ENCODE measurements at places on chromosomes 12 and 14.
A peak's percentile ranks its signal among the peaks of the same experiment; 100 is the strongest.

DNA sequence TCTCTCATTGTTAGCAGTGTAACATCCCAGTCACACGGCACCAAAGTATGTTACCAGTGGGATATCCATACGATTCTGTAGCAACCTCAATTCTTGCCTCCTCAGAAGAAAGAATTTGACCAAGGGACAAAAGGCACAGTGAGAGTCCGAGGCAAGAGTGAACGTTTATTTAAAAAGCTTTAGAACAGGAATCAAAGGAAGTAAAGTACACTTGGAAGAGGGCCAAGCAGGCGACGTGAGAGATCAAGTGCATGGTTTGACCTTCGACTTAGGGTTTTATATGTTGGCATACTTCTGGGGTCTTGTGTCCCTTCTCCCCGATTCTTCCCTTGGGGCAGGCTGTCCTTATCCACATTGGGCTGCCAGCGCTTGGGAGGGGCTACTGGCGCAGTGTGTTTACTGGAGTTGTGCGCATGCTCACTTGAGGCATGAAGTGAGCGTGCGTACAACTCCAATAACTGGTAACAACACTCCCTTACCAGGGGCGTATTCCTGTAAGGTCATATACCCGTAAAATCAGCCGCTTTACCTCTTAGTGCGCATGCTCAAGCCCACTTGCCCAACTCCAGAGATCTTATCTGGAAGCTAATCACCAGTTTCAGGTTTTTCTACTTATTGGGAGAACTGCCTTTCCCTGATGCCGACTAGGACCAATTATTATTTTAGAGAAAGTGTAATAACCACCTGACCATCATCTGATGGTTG lies 71.7 kb downstream of the FAR2 start:
- DNase-seq: no peak

- no peak for DNase-seq
Measured at GRCh38 chr12:49230805-49231194, 34.1 kb upstream of the TUBA1C start.

- no peak for DNase-seq
Measured at GRCh38 chr14:106625186-106625585, 1098.8 kb downstream of the TMEM121 start.

- no peak for DNase-seq
Measured at GRCh38 chr14:37172024-37172869, at the start of gene SLC25A21. TSS of gene SLC25A21 (minus strand) at chr14:37172606.

DNA sequence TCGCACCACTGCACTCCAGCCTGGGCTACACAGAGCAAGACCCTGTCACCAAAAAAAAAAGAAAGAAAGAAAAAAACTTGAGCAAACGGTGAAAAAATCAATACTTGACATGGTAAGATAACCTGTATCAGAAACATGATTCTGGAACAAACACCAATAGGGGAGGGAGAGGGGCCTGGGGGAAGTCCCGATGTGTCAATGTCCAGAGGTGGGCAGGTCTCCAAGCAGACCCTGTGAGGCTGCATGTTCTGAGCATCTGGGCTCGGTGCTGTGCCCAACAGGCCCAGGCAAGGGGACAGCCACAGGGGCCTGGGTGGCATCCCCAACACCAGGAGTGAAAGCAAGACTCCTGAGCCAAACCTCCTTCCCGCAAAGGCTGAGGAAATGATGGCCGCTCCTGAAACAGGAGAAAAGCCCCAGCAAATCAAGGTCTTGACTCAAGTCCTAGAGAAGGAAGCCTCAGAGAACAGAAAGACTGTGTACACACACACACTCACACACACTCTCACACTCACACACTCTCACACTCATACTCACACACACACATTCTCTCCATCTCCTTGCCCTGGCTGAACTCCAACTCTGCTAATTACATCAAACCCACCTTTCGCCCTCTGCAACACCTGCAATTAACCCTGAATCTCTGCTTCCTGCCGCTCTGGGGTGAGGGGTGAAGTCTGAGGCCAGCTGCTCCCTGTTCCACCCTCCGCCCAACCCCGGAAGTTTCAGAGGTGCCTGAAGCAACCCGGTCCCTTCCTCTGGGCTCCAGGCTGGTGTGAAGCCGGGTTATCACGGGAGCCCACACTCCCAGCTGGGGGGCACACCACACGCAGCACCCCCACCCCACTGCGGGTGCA lies 20.4 kb downstream of the CCDC88C start:
- no peak for DNase-seq

GRCh38 chr14:64760146-64760755 lies 56.0 kb downstream of the PLEKHG3 start:
- DNase-seq: peak; percentile 17

DNA sequence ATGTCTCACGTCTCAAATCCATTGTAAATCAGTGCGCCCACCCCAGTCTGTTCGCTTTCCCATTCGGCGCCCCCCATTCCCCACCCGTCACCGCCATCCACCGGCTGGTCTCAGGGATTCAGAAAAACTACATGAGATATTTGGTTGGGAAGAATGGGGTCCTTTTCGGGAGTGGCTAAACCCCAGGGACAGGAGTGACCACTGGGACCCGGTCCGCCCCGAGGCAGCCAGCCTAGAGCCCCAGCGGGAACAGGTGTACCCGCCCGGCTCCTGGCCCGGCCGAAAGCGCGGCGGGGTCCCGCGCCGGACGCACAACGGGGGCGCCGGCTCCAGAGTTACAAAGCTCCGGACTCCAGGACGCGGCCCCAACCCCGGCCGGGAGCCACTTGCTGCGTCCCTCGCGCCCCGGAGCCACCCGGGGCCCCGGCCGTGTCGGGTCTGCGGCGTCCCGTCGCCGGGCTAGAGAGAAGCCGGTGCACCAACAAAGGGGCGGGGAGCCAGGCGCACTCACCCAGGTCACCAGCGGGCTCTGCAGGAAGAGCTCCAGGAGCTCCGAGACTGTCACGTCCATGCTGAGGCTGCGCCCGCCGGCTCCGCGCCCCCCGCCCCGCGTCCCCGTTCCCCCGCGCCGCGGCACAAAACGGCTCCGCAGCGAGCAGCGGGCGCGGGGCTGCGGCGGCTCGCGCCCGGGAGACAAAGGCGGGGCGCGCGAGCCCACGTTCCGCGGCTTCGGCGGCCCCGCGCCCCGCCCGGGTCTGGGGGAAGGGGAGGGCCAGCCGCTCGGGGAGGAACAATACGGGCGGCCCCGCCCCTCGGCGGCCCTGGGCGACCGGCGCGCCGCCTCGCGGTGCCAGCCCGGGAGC lies at the start of gene CCDC88C:
Gene CCDC88C (minus strand): TSS at position 701 of the 863 bp plus-strand sequence. CDS start 130 bp downstream, at position 571.
- peak; percentile 60 for DNase-seq

GRCh38 chr14:100383727-100384158 lies 60.6 kb downstream of the SLC25A47 start:
- peak; percentile 49 for DNase-seq

GRCh38 chr12:4379405-4379804 lies at the start of gene FGF23:
TSS of gene FGF23 (minus strand) at chr12:4379712. CDS start at chr12:4379582, 130 bp downstream.
- DNase-seq: no peak
